ENCODE measurements at places on chromosomes 16 and 17.

- no peak for DNase-seq
Measured at GRCh38 chr17:77935121-77935571, 23.4 kb upstream of the TNRC6C start.

DNA sequence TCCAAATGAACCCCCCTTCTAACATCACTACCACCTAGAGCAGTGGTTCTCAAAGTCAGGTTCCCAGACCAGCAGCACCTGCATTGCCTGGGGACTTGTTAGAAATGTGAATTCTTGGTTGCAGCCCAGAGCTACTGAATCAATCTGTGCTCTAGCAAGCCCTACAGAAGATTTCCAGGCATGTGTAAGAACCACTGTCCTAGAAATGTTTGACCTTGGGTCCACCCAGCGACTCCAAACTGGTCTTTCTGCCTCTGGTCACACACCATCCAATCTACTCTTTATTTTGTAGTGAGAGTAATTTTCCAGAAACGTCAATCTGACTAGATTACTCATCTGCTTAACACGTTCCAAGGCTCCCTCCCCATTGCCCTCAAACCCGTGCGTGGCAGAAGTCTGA is 169.9 kb downstream of the HAPSTR1 start:
- DNase-seq = no peak

DNA sequence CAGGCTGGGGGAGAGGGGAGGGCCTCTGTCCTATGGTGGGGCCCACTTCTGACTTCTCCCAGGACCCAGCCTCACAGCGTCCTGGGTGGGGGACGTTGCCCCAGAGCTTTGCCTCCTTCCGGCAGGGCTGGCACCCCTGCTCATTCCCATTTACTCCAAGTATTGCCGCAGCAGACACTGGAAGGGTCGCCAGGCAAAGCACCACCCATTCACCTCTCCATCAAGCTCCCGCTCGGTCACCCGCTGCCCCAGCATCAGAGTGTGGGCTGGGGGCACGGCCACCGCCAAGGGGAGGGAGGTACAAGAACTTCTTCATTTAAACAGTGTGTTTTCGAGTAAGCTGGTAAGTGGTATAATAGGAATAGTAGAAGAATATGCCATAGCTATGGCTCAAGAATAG is 52.8 kb upstream of the GNG13 start:
- no peak for DNase-seq

DNA sequence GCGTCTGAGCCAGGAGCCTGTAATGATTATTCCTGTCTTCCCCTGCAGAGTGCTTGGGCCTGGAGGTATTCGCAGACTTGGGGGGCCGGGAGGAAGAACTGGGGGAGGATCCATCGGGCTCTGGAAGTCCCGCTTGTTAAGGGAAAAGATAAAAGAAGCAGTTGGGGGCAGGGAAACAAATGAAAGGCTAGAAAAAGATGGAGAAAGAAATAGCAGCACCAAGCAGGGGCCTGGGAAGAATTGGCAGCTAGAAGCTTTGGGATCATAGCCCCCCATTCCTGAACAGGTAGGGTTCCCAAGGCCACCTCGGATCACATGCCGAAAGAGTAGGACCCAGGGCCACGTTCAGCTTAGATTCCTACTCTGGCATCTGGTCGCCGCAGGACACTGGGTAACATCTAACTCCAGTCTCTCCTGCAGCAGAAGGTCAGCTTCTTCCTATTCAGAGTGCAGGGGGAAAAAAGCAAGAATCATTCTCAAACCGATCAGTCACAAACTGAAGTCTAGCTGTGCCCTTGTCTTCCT is 23.6 kb downstream of the ADAM11 start:
- no peak for DNase-seq

GRCh38 chr17:71709271-71709890 is 411.4 kb upstream of the SOX9 start:
- no peak for DNase-seq

DNA sequence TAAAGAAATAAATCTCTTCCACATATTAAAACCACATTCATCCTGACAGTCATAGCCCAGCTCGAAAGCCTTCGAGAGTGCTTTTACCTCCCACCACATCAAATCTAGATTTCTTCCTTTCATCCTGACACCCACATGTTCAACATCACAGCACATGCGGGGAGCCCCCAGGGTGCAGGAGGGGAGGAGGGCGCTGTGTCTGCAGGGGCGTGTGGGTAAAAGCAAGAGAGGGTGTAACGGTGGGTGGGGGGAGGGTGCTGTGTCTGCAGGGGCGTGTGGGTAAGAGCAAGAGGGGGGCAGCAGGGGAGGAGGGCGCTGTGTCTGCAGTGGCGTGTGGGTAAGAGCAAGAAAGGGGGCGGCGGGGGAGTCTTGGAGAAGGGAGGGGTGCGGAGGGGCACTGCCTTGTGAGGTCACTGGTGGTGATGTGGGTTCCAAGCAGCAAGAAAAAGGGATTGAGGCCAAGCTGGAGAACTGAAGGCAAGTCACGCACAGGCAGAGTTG is 34.7 kb downstream of the ADCY9 start:
- peak; percentile 42 for DNase-seq

GRCh38 chr17:77692571-77693161 is 265.8 kb upstream of the TNRC6C start:
- no peak for DNase-seq

GRCh38 chr17:79952901-79953300 is 82.8 kb downstream of the TBC1D16 start:
- DNase-seq = no peak

DNA sequence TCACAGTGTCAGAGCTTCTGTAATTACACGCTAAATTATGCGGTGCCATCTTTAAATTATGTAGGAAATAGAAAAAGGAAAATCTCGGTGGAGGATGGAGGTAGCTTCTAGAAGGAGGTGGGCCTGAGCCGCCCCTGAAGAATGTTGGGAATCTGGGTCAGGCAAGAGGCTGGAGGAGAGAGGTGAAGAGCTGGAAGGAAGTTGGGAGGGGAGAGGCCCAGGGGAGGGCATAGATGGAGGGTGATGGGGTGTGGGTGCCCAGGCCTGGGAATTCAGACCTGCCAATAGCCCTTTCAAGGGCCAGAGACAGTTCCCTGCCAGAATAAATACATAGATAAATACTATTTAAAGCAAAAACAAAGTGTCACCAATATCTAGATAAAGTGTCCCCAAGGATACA is 415.0 kb upstream of the HSBP1 start:
- DNase-seq = no peak

DNA sequence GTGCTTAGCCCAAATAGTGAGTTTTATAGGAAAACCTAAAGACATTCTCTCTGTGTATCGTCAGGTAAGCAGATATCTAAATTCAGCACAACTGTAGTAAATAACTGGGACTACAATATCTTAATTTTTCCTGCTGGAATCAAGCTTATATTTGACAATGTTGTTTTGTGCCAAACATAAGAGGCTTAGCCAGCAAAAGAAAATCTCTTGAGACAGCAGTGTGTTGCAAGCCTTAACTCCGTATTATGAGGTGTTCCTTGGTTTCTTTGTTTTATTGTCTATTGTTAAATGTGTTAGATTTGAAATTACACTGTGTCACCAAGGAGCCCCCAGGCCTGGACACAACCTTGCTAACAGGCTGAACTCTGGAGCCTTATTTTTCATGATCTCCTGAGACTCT is 1570.6 kb upstream of the GOT2 start:
- no peak for DNase-seq

- DNase-seq = no peak
Measured at GRCh38 chr17:42268236-42268635, 8.0 kb downstream of the STAT5B start.

GRCh38 chr17:51486091-51486490 is 225.7 kb downstream of the UTP18 start:
- DNase-seq = no peak

GRCh38 chr16:75087375-75087979 is 29.1 kb downstream of the LDHD start:
- DNase-seq = no peak

- DNase-seq = no peak
Measured at GRCh38 chr16:57167538-57167937, 18.3 kb downstream of the PSME3IP1 start.

GRCh38 chr16:64869781-64870180 is 252.1 kb downstream of the CDH11 start:
- no peak for DNase-seq

DNA sequence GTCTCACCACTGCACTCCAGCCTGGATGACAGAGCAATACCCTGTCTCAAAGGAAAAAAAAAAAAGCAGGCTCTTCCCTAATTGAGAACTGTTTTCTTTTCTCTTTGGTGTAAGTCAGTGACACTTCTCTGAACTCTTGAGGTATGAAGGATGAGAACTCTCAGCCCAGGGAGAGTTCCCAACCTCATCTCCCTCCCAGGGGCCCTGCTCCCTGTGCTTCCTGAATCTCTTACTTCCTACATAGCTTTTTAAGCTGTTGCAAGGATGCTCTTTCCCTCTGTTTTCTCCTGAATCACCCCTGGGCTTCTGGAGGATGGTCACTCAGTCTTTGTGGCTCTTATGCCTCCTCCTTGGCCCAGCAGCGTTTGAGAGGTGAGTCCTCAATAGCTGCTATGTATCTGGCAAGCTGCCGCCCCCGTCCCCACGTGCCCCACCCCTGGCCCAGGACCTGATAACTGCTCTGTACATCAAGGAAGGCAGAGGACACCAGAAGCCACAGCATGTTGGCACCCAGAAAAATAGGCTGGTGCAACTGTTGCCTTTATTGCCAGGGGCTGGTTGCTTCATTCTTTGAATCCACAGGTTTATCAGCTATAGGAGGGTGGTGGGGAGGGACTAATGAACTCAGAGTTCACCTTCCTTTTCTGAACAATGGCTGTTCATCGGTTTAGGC is 24.0 kb downstream of the IGF2BP1 start:
- no peak for DNase-seq

GRCh38 chr16:59052231-59052630 is 318.1 kb upstream of the GOT2 start:
- no peak for DNase-seq

DNA sequence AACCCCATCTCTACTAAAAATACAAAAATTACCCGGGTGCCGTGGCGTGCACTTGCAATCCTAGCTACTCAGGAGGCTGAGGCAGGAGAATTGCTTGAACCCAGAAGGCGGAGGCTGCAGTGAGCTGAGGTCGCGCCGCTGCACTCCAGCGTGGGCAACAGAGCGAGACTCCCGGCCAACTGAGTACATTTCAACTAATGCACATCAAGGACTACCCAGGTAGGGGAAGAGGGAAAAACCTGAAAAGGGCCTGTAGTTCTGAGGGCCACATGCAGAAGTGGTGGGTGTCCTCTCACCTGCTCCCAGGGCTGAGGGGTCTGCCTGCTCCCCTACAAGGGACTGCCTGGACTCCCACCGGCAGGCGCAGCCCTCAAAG is 584 bp upstream of the SLC16A5 start:
- DNase-seq = no peak

DNA sequence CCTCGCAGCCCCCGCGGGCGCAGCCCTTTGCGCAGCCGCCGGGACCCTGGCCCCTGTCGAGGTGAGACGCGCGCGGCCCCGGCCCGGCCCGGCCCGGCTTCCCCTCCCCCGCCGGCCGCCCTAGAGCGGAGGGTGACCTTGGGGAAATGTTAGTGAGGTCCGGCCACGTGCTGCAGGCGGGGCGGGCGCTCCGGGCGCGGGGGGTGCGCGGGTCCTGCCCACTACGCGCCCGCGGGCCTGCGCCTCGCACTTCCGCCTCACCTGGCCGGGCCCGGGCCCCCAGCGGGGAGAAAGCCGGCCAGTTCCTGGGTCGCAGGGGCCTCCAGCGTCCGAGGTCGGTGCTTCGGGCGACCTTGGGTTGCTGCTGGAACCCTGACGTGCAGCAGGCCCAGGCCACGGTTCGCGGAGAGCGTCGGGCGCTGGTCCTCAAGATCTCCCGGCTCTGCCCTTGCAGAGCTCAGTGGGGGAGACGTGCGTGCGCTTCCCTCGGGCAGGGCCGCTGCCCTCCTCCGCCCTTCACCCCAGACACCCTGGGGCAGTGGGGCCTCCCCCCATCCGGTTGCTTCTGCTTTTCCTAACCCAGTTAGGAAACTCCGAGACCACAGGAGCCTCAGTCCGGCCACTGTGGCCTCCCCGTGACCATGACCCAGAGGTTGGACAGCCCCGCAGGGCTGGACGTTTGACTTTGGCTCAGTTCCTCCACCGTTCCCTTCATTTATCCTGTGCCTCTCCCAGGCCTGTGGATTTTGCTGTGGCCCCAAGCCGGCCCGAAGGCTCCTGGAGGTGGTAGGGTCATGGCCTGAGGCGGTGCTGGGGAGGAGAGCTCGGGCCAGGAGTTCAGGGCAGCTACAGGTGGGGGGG is 791 bp downstream of the MCRIP2 start:
- peak; percentile 40 for DNase-seq

DNA sequence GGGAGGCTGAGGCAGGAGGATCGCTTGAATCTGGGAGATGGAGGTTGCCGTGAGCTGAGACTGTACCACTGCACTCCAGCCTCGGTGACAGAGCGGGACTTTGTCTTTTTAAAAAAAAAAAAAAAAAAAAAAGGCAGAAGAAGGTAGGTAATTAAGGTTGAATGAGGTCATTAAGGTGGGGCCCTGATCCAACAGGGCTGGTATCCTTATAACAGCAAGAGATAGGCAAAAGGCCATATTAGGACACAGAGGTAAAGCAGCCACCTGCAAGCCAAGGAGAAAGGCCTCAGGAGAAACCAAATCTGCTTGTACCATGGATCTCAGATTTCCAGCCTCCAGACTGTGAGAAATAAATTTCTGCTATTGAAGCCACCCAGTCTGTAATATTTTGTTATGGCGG is 60.3 kb downstream of the SPAG9 start:
- no peak for DNase-seq

DNA sequence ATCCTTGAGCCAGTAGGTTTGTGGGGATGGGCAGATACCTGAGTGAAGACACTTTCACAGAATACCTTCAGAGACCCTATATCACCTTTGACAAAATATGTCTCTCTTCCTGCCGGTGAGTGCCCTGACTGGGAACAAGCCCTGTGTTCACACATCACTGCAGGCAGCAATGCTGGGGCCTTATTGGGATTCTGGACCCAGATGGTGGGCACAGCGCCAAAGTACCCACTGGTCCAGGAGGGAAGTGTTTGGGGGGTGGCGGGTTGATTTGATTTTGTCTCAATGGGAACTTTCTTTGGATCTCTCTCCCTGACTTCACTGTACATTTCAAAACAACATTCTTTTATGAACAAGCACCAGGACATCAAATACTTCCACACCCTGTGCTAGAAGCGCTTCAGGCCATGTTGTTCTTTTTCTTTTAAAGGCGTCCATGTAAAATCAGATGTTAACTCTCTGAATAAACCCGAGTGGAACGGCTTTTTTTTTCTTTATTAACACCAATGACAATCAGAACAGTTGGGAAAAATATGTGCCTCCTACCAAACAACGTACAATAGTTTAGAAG is 62.4 kb upstream of the AKTIP start:
- DNase-seq = no peak

GRCh38 chr17:68560966-68561720 is 40.0 kb downstream of the FAM20A start:
- no peak for DNase-seq

DNA sequence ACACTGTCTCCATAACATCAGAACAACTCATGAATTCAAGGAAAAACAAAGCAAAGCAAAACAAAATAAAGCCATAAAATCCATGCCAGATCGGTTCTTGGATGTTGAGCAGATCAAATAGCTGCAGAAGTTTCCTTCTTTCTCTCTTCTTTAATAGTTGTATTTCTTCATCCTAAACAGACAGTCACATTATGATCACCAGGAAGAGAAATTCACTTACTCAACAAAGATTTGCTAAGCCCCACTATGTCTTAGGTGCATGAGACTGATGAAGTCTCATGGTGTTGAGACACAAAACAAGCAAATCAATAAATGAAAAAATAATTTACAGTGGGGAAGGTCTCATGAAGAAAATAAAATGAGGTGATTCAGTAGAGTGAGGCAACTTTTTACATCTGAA is 72.8 kb downstream of the WIPI1 start:
- no peak for DNase-seq

- no peak for DNase-seq
Measured at GRCh38 chr16:86880316-86881117, 302.2 kb downstream of the FOXL1 start.
